ENCODE measurements at places on chromosomes 2 and 18.

DNA sequence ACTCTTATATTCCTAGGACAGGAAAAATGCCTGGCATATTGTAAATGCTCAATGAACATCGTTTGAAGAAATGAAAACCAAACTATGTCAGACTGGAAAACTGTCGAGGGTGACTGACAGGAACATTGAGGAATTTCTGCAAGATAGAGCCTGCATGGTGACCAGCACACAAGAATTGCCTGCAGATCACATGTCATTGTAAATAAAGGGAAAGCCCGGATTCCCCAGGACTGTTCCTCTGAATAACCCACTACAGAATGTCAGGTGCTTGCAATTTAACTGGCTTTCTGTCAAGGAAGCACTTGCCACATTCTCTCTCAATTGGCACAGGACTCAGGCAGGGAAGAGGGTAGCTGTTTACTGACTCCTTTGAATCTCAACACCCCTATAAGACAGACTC is 129.0 kb upstream of the REG3G start:
- no peak for DNase-seq

GRCh38 chr2:239519089-239519920 is 118.5 kb upstream of the HDAC4 start:
- DNase-seq: no peak

GRCh38 chr2:31304816-31305215 is 70.9 kb downstream of the EHD3 start:
- DNase-seq: peak; percentile 37

DNA sequence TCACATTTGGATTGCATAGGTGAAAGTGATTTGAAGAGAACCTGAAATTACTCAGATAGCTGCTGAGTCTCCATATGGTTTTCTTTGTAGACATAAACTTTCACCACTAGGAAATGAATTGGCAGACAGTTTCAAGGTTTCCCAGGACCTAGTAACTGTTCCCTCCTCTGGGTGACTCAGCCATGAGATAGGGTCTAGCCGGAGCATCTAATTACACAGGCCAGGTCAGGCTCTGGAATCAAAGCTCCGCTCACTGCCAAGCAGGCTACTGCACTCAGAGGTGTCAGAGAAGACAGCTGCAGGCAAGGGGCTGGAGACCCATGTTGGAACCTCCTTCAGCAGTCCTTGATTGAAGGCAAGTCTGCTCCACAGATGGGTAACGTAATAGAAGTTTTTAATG is 429.2 kb downstream of the TNS1 start:
- DNase-seq: no peak

DNA sequence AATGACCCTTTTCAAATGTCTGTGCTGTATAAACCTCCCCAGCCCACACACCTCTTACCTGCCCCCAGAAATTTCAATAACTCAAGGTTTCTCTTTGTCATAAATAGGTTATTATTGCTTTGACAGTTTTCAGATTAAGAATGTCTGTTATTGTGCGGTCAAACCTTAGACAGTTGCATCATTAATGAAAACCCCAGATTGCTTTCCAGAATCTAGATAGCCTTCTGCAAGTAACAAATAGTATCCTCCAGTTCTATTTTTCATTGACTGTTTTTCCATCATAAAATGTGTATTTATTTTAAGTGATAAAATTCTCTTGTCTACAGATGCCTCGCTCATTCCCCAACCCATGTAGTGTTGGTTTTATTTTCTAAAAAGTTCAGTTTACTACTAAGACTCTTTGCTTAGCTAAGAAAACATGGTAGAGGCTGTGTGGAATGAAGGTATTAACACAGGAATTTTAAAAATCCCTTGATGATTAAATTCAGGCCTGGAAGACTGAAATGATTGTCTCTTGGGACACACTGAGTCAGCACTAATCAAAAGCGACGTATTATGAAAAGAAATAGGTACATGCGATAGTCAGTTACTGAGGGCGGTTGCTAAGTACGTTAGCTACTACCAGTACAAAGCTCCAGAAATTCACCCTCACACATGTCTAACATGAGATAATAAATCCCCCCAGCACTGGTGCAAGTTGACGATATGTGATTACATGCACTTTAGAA is 38.4 kb upstream of the ITGAV start:
- no peak for DNase-seq

DNA sequence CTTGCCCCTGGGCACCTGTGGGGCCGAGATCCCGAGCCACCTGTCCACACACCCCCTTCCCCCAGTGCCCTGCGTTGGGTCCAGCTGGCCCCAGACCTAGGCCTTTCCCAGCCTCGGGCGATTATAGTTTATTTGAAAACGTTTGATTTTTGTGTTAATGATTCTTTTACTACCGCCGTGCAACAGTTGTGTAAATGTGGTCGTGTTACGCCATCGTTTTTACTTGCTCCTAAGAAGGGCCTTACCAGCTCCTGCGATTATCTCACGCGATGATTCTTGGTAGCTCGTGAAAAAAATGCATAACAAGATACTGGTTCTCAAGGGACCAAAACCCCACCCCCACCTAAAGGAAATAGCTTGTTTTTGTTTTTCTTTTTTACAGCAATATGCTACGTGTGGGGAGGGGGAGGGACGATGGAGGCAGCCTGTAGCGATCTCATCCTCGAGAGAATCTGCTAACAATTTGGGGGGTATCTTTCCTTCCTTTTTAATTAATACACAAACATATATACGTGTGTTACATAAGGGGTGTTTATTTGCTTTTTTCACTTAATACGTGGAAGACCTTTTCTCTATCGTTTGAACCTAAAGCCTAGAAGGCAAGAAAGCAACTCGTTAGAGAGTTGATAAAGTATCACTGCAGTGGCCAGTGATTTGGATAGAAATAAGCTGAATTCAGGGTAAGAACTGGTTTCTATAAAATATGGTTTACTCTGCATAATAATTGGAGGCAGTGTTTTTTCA is 1.0 kb downstream of the ZDBF2 start:
- peak; percentile 53 for DNase-seq

DNA sequence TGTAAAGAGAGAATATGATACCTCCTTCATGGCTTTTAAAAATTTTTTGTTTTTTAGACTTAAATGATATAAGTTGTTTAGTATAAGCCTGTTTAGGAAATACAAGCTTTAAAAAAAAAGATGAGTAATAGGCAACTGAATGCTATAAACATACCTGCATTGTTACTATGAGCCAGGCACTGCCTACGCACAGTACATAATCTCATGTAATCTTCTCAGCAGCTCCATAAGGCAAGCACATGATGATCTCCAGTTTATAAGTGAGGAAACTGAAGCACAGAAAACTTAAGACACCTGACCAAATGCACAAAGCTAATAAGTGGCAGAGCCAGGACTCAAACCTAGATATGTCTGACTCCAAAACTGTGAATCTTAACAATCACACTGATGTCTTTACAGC is 156.3 kb upstream of the SLC1A4 start:
- DNase-seq: no peak

GRCh38 chr2:167135706-167136105 is 247.4 kb downstream of the XIRP2 start:
- DNase-seq: peak; percentile 97

DNA sequence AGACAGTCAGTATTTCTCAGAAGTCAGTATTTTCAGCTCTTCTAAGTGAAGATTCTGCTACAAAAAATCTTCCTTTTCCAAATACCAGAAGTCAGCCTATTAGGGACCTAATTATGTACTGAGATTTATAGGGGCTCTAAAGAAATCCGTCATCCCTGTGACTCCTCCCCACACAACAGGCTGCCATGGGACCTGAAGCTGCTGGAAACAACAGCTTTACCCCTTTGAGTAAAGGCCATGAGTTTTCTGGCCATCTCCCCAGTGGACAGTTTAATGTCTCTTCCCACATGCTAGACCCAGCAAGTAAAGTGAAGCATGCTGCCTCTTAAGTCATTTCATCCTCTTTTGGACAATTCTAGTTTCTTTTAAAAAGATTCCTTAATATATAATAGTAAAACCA is 255.7 kb upstream of the ACVR2A start:
- DNase-seq: no peak

DNA sequence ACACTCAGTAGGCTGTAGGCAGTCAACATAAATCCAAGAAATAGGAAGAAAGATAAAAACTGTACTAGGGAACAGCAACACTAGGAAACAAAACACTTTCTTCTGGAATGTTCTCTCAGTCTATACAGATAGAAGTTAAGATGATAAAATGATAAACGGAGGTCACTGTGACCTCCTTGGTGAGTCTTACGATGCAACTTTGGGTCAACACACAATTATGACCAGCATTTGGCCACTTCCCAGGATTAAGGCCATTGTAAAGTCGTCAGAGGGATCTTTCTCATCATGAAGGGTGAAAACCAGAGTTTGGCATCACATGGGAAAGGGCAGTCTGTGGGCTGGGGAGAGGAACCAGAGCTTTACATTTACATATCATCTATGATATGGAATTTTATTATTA is 33.4 kb downstream of the LAMA3 start:
- DNase-seq: no peak

DNA sequence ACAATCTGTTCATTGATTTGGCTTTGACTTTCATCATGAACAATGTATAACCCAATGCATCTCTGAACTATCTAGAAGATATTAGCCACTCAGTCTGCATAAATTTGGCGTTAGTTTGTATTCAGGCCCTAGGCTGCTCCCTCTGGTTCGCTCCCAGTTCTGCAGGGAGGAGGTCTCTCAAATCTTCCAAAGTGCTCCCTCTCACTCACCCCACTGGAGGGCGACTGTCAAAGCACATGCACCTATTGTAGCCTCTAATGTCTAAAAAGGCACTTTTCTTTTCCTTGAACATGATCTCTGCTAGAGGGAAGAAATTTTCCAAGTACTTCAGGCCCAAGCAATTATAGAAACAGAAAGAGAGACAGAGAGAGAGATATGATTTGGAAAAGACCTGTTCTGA is 291.5 kb downstream of the TDRD15 start:
- DNase-seq: no peak

GRCh38 chr2:178412047-178412446 is 38.9 kb downstream of the PRKRA start:
- DNase-seq: no peak

DNA sequence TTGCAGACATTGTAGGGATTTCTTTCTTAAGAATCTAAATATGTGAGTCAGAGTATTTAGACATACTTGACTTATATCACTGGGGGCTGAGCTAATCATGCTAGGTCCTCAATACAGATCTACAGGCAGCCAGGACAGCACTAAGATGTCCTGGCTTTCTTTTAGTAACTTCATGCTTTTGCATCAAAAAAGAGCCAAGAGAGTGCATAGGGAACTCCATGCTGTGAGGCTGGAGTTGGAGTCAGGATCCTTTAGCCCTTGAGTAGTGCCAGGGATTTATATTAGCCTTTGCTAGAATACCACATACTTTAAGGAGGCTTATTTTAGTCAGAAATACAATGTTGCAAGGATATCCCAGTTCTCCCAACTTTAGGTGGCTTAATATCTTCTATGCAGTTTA is 289.7 kb downstream of the CCDC85A start:
- no peak for DNase-seq

GRCh38 chr18:40473221-40474029 is 1481.6 kb upstream of the PIK3C3 start:
- DNase-seq: no peak

DNA sequence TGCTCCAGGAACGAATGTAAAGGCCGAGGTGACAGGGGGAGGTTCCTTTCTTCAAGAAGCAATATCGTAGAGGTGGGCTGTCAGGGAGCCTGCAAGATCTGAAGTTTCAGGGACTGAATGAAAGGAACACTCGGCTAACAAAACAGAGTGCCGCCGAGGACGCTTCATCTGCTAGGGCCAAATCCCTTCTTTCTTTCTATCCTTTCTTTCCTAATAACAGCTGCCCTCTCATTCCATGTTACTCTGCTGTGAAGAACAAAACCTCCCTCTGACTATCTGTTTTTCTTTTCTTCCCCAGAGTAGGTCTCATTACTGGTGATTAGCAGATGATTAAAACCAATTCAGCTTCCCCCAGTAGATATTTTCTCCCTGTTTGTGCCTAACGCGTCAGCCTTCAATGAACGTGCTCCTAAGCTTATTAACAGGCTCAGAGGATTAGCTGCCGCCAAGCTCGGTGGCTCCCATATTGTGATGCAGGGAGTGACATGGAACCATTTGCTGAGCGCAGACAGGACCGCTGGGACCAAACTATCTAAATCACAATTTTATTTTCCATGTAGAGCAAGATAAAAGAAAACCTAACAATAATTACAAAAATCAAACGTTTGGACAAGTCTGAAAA is 414.6 kb downstream of the TMEM182 start:
- no peak for DNase-seq

DNA sequence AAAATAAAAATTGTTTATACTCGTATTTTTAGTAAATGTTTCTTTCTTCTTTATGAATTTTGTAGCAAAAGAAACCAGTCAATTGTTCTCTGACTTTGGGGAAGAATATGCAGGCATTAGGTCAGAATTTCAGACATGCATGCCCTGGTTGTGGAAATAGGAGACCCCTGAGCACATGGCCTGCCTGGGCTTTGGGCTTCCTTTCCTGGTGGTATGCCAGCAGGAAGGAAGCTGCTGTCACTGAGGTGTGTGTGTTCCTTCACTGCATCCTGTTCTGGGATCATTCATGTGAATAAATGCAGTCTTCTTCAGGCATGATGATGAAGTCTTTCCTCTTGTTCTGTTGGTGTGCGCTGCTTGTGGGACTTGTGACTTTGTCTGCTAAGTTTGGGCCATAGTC is 920.2 kb upstream of the VRK2 start:
- DNase-seq: no peak

GRCh38 chr2:163612332-163612731 is 123.5 kb downstream of the FIGN start:
- no peak for DNase-seq

- no peak for DNase-seq
Measured at GRCh38 chr18:45353530-45353929, 261.7 kb upstream of the SLC14A2 start.

- DNase-seq: no peak
Measured at GRCh38 chr2:174473796-174474195, 13.0 kb downstream of the GPR155 start.

- DNase-seq: no peak
Measured at GRCh38 chr18:13543144-13543543, 183.2 kb downstream of the FAM210A start.

GRCh38 chr18:58049000-58049688 is 5.1 kb downstream of the NEDD4L start:
- DNase-seq: no peak

GRCh38 chr2:172735582-172736423 is at the start of gene RAPGEF4:
TSS of gene RAPGEF4 (plus strand) at chr2:172735845. CDS start at chr2:172735984, 139 bp downstream.
- DNase-seq: peak; percentile 52

- no peak for DNase-seq
Measured at GRCh38 chr2:233448575-233448974, 94.3 kb downstream of the DGKD start.

DNA sequence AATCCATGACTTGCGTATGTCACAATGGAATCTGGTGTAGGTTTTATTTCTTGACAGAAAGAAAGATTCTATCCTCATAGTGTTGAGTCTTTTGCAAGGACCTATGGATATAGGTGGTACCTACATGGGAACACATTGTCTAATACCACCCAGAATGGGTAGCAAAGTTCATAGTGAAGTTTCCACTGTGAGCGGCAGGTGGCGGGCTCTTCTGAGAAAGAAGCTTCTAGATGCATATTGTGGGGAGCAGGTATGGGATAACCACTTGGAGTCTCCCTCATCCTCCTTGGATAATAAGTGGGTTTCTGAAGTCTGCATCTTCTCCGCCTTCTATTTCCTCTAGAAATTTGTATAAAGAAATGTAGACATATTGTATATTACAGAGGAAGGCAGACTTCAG is 44.9 kb downstream of the LINC00305 start:
- DNase-seq: no peak

Measured in common myeloid progenitor, CD34-positive (primary cell).